ENCODE measurements at places on chromosomes 6 and 20.

DNA sequence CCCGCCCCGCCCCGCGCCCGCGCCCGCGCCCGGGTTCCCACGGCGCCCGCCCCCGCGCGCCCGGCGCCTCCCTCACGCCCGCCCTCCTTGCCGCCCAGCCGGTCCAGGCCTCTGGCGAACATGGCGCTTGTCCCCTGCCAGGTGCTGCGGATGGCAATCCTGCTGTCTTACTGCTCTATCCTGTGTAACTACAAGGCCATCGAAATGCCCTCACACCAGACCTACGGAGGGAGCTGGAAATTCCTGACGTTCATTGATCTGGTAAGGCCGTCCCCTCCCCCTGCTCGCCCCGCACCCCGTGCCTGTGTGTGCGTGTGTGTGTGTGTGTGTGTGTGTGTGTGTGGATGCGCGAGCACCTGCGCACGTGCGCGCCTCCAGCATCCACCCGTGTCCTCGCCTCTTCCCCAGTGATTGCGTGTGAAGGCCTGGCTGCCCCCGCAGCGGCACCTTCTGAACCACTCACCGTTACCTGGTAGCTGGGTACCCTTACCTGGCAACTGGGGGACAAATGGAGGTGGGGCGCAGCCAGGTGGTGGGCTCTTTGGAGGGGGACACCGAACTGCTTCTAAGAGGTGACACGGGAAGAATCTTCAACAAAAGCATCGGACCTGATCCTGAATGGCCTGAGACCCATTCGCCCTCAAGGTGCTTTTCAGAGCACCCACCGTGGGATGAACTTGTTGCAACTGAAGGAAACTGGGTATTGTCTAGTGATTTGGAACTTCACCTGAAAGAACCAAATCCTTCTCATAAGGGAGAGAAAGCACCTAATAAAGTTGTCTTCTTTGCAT is at the start of gene AIG1:
AIG1 (plus strand) TSS at position 84 of the 791 bp plus-strand sequence; CDS start at position 121, 37 bp downstream.
- DNase-seq = no peak

DNA sequence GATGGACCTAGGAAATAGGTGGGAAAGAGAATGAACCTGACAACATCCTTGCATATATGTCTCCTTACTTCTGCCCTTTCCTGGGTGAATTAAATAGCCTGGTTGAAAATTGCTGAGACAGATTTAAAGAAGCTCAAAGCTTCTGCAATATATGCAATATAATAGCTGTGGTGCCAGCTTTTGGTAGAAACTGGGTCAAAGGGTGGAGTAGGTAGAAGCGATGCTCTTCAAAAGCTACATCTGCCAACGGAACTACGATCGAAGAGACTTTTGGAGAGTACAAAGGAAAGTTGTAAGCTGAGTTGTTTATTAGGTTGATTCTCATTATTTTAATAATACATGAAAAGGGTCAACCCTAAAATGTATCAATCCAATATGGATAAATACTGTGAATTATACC is 22.8 kb upstream of the TTK start:
- DNase-seq = no peak

DNA sequence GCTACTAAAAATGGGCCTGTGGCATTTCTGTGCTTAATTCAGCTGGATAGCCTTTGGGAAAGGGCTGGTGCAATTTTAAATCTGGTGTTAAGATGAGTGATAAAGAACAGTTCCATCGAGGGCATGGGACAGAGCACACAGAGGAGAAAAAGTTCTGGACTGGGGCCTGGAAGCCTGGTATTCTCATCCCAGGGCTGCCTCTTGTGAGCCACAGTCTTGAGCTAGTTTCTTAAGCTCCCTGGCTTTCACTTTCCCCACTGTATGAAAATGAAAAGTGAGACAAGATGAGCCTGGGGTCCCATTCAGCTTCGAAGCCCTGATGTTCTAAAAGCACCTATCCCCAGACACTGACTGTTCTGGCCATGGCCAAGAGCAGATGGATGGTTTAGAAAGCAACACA is 14.3 kb upstream of the LAMA4 start:
- DNase-seq = no peak

- DNase-seq = no peak
Observed at GRCh38 chr6:159804504-159804903, 4.4 kb downstream of the PNLDC1 start.

GRCh38 chr6:89368999-89369398 is 16.5 kb upstream of the UBE2J1 start:
- no peak for DNase-seq

DNA sequence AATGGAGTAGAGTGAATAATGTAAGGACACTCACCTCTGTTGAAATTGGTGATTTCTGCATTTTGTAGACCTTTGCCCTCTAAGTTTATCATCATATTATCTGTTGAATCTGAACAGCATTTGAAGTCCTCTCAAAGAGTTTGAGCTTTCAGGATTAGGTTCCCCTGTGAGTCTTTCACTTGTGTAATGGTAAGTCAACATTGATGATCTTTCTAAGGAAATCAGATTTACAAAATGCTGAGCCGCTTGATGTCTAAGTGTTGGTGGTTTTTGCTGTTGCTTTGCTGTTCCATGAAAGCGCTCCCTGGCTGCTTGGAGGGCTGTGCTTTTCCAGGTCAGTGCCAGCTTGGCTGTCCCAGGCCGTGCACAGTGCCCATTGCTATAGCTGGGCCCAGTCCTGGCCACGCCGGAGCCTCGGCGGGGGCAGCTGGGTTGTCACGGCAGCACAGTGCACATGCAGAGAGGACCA is 33.8 kb upstream of the KIF25 start:
- DNase-seq = no peak

DNA sequence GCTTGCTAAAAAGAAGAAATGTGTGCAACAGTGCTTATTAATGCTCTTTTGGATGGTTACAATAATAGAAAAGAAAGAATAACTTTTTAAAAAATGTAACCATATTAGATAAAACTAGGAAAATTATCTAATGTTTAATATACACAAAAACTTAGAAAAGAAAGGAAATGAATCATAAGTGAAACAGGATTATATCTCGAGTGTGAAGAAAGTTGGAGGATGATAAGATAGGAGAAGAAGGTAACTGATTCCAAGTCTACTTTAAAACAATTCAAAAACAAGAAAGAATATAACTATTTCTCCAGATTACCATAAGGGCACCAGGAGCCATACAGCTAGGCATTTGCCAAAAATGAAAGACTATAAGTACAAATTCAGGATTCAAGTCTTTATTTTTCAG is 73.0 kb downstream of the PHIP start:
- no peak for DNase-seq

DNA sequence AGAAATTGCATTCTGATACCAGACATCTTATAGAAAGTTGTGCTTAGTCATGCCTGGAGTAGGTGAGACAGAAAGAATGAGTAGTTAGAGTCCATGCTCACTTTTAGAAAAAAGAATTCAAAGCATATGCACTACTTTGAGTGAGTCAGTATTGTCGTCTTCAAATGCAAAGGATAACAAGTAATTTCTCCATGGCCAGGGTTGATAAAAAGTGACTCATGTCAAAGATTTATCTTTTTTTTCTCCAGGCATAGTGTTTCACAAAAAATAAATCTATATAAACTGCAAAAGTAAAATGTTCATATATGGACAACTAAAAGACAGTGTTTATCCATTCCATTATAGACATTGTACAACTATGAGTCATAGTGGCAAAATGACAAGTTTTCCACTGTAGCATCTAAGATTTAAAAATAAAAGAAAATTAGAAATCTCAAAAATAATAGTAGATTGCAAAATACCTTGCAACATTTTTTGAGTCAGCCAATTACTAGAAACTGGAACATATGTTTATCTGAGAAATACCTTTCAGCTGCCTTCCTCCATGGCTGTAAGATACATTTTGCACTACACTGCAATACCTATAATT is 329.6 kb downstream of the GRIK2 start:
- DNase-seq = no peak

GRCh38 chr6:38436726-38437465 is 202.8 kb downstream of the BTBD9 start:
- no peak for DNase-seq

- DNase-seq = no peak
Observed at GRCh38 chr6:158330016-158330415, 17.8 kb downstream of the TULP4 start.

- no peak for DNase-seq
Observed at GRCh38 chr6:170313716-170314295, 7.2 kb downstream of the FAM120B start.

DNA sequence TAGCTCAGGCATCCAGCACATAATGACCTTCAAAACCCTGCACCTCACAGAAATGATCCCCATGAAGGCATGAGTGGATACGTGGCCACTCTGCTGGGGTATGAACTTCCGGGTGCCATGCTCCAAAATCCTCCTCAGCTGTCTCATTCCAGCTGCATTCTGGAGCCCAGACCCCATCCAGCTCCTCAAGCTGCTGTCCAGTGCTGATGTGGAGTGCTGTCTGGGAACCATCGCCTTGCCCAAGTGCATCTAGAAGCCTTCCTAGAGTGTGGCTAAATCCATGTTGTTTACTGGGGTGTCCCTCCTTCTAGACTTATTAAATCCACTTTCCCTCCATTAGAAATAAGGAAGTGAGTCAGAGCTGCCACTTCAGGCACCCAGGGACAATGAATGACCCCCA is 130.8 kb upstream of the PTPRT start:
- DNase-seq = no peak

DNA sequence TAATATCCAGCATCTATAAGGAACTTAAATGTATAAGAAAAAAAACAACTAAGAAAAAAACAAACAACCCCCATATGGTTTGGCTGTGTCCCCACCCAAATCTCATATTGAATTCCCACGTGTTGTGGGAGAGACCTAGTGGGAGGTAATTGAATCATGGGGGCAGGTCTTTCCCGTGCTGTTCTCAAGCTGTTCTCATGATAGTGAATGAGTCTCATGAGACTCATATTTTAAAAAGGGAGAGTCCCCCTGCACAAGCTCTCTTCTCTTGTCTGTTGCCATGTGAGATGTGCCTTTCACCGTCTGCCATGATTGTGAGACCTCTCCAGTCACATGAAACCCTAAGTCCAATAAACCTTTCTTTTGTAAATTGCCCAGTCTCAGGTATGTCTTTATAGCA is 105.7 kb upstream of the GJE1 start:
- DNase-seq = no peak

GRCh38 chr6:47952640-47953039 is 158.4 kb downstream of the PTCHD4 start:
- DNase-seq = no peak

DNA sequence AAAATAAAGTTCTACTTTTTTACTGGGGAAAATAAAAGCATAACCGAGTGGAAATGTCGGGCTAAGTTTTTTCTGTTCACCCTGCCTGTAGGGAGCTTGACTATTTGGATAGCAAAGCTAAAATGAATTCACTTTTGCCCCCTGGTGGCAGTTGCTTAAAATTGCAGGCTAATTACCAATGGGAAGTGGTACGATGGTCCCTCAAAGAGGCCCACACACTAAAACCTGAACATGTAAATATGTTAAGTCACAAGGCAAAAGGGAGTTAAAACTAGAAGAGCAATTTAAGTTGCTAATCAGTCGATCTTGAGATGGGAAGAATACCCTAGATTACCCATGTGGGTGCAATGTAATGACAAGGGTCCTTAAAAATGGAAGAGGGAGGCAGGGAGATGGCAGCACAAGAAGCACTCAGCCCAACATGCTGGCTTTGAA is 916 bp upstream of the SUN5 start:
- no peak for DNase-seq

GRCh38 chr6:6711832-6712448 is 123.4 kb downstream of the LY86 start:
- DNase-seq = no peak
